ENCODE measurements at places on chromosomes 4 and X.

GRCh38 chr4:78065508-78066192 lies 8.5 kb downstream of the FRAS1 start:
- DNase-seq = no peak

GRCh38 chrX:149487292-149487691 lies 17.8 kb downstream of the IDS start:
- no peak for DNase-seq

GRCh38 chr4:72340803-72341431 lies 228.1 kb downstream of the ADAMTS3 start:
- no peak for DNase-seq

DNA sequence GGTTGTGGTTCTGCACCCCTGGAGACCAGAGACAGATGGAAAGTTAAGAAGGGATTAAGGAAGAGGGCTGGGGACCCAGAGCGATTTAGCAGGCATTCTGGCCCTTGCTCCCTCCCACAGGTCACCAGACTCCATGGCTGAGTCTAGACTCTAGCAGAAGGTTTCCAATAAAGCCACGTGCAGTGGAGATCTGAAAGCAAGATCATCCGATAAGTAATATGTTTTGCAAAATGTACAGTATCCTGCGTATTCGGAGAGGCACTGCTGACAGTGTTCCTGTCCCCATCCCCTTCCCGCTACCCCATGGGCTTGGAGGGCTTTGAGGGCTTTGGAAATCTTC lies 531 bp upstream of the GPRIN3 start:
- no peak for DNase-seq

GRCh38 chr4:154503598-154503997 lies 12.0 kb upstream of the DCHS2 start:
- DNase-seq = peak; percentile 24

GRCh38 chr4:183445097-183445428 lies 627 bp downstream of the CDKN2AIP start:
- DNase-seq = no peak

DNA sequence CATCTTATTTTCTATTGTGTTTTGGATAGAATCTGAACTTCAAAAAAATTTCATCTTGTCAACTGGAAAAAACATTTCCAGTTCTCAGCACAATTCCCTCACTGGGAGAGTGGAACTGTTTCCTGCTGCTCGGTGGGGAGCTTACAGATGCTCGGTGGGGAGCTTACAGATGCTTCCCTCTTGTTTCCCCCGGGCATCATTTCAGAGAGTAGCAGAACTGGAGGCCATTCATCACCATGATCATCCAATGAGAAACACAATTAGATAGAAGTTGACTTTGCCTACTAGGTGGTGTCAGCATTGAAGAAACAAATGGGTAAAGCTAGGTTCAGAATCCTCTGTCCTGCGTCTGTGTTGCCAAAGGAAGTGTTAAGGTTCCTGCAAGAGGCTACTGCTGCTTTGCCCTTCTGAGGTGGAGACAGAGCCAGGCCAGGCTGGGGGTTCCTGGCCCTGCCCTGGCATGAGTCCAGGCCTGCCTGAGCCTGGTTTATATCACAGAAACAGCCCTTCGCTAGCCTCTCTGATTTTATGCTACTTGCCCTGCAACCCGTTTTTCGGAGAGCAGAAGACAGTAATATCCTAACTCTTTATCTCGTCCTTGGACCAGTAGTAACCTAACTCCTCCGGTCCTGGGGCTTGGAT lies 70.6 kb downstream of the TAPT1 start:
- peak; percentile 50 for DNase-seq

DNA sequence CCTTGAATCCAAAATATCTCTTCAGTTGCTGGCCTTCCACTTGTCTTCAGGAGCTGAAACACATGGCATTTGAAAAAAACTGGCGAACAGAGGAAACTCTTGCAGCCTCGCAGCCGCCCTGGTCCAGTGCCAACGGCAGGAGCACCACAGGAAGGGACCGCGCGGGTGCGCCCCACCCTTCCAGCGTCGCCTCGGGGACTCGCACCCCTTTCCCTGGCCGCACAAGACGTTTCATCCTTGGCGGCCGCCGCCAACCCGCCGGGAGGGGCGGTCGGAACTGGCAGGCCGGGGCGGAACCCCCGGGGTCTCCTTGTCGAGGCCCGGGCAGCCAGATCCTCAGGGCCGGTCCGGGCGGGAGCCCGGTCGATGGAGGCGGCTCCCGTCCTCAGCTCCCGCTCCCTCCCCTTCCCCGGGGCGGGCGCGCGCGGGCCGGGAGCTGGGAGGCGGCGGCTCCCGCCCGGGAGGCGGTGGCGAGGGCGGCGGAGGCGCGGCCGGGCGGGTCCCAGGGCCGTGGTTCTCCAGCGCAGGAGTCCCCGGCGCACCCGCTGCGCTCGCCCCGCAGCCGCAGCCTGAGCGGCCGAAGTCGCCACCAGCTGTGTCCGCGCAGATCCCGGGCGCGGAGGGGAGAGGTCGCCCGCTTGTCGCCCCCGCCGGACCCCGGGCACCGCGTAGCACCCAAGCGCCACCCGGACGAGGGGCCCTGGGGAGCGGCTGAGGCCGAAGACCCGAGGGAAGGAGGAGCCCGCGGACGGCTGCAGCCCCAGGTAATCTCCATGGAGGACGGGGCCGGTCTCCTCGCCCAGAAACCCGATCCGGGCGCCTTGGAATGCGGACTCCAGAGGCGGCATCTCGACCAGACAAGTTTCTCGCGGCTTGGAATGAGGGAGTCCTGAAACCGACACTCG lies 886 bp upstream of the NDST3 start:
- peak; percentile 64 for DNase-seq

- DNase-seq = no peak
These were observed 330.2 kb downstream of the PTTG2 start for GRCh38 chr4:38290366-38290765.

DNA sequence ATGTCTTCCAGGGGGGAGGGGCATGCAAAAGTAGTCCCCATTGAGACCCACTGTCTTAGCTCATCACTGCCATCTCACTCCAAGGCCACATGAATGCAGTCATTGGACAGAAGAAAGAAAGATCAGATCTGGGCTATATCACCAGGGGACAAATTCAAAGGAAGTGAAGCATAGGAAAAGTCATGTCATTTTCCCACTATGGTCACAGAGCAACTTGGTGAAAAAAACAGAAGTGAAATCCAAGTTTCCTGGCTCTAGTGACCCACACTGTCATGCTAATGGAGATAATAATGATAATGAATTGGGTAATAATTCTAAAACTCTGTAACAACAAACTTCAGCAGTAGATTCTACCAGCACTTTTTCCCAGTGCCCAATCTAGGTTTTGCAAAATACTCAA lies 9.9 kb downstream of the LHFPL1 start:
- no peak for DNase-seq

GRCh38 chr4:114866901-114867670 lies 246.3 kb downstream of the NDST4 start:
- DNase-seq = no peak

- no peak for DNase-seq
These were observed 129.8 kb downstream of the PPP3CA start for GRCh38 chr4:101217353-101218031.

- DNase-seq = no peak
These were observed 71.6 kb upstream of the MAB21L2 start for GRCh38 chr4:150510176-150510865.

DNA sequence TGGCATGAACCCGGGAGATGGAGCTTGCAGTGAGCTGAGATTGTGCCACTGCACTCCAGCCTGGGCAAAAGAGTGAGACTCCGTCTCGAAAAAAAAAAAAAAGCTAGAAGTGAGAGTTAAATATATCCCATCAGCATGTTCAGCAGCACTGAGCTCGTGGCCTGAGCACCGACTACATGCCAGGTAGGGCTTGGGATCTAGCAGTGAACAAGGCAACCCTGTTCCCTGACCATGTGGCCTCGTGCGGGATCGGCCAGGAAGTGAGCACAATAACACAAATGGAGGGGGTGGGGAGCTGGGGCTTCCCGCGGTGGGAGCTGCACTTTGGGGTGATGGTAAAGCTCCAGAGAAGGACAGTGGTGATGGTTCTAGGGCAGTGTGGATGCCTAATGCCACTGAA lies 193.7 kb upstream of the PSAPL1 start:
- DNase-seq = no peak

- DNase-seq = no peak
These were observed 80.2 kb downstream of the ATOH1 start for GRCh38 chr4:93908778-93909177.

GRCh38 chr4:73092868-73093267 lies 23.4 kb upstream of the COX18 start:
- DNase-seq = no peak

GRCh38 chr4:105627620-105628019 lies 75.2 kb downstream of the ARHGEF38 start:
- no peak for DNase-seq

- DNase-seq = no peak
These were observed 280.2 kb upstream of the SLC7A11 start for GRCh38 chr4:138522366-138522765.

DNA sequence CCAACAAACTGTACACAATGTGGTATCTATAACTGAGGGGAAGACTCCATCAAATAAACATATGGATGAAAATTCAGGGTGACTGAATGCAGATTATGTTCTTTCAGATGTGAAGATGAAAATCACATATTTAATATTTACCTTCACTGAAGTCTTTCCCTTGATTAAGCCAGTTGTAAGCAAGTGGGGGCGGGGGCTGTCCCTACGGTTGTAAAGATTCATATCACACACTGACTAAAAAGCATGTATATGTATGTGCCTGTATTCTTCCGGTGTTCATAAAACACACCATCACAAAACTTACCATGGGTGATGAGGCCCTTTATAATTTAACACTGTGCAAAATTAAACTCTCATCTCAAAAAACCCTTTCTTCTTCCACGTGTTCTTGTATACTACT lies 1.3 kb downstream of the TAB3 start:
- no peak for DNase-seq

DNA sequence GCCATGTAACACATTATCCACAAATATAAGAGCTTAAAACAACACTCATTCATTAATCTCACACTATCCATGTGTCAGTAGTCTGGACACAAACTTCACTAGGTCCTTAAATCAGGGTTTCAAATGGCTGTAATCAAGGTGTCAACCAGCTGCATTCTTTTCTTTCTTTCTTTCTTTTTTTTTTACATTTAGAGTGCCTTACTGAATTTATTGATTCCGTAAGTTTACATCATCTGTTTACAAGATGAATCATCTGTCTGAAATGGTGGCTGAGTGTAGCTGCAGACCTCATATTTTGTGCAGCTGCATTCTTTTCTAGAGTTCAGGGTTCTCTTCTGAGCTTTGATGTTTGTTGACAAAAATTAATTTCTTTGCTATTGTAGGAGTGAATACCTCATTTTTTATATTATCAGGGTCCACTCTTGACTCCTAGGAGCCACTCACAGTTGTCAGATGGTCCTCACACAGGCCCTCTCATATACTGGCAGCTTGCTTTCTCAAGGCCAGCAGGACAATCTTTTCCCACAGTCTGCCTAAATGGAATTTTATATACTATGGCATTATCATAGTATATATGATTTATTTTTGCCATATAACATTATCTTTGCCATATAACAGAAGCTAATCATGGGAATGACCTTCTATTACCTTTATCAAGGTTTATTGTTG lies 37.8 kb downstream of the SPOCK3 start:
- DNase-seq = no peak

DNA sequence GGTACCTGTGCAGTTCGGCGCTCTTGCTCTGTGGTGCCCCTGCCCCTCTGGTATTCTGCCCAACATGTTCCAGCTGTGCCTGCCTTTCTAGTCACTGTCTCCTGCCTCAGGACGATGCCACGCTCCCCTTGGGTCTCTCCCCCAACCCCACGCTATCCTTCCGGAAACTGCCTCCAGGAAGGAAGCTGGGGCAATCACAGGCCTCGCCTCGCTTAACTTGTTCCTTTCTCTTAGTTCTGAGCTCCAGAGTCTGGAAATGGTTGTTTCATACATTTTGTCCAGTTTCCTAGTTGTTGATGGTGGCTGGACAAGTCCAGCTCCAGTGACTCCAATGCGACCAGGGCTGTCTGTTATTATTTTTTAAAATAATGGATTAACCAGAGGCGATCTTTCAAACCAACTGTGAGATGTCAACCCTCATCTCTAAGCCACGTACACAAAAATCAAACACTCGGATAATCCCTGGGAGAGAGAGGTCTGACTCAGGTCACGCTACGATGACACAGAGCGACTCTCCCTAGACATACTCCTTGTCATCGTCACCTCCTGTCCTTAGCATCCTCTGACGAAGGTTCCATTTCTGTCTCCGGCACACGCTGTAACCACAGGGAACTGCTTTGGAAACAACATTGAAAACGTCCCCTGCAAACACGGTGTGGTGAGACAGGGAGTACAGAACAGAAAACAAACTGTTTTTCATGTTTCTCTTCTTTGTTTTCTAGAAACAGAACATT lies 62.5 kb downstream of the ABLIM2 start:
- DNase-seq = no peak

- DNase-seq = no peak
These were observed 5.2 kb downstream of the KLF3 start for GRCh38 chr4:38669208-38669607.

GRCh38 chr4:97587912-97588311 lies 555.4 kb downstream of the STPG2 start:
- no peak for DNase-seq

- no peak for DNase-seq
These were observed 54.6 kb upstream of the MMAA start for GRCh38 chr4:145564540-145564939.

DNA sequence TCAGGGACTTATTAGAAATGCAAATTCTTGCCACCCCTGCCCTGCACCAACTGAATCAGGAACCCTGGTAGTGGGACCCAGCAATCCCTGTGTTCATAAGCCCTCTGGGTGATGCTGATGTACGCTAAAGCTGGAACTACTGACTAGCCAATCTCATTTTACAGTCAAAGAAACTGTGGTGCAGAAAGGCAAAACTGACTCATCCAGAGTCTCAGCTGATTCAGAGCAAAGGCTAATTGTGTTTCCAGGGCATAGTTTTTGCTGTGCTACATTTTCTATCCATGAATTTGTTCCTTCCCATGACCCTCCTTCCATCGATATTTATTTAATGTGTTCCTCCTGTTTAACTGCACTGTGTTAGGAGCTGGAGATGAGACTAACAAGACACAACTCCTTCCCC lies 207.5 kb downstream of the REPS2 start:
- no peak for DNase-seq

DNA sequence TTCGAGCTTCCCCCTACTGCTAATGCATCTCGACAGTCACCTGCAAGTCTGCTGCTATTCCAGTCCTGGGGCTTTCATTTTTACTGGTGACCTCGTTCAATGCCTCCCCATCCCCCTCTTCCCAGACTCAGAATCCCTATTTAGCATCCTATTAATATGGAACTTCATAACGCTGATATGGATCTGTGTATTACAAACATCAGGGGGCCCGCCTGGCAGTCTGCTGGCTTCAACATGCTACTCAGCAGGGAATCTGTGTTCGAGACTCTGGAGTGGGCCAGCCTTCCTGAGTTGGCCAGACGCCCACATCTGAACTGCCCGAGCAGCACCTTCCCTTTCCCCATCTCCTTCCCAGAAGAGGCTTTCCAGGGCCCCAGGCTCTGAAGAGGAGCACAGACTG lies 173.9 kb upstream of the PPARGC1A start:
- DNase-seq = peak; percentile 39

DNA sequence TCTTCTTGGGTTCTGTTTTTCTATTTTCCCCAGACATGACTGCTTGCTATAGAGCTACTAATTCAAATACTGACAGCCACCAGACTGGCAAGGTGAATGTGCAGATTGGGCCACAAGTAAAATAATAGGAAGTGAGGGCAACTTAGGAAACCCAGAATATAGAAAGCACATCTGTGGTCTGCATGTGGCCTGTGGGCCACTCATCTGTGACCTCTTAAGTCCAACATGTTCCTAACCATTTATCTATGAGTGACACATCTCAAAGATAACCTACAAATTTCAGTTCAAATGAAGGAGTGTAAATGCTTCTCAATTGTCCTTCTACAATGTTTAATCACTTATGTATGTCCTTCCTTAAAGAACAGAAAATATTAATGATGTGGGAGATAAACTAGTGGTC lies 128.9 kb downstream of the REELD1 start:
- DNase-seq = no peak
